GM18507 (cell line): ENCODE measurements at places on chromosomes 3 and 15.

GRCh38 chr3:169546368-169546767 lies 117.1 kb downstream of the MECOM start:
- no peak for DNase-seq

DNA sequence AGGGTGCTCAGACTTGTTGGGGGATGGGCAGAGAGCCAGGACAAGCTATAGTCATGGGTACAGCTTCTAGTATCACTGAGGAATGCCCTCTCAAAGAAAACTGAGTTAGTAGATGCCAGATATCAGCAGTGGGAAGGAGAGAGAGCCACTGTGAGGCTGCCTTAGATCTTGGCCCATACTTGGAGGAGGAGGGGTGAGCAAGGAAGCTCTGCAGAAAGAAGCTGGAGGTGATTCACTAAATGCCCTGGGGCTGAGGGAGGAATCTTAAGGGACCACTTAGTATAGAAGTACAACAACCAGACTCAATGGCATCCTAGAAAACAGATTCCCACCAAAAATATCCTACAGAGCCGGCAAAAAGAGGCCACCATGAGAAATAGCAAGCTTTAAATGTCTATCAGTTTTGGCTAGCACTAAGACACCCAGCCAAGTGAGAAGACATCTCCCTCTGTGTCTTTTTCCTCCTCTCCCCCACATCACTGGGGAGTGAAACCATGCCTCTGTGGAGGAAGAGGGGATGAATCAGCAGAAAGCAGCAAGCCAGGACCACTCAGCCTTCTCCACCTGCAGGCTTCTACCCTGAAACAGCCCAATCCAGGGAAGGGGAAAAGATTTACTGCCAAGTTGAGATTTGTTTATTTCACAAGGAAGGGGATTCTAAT lies 282.5 kb upstream of the STT3B start:
- no peak for DNase-seq

DNA sequence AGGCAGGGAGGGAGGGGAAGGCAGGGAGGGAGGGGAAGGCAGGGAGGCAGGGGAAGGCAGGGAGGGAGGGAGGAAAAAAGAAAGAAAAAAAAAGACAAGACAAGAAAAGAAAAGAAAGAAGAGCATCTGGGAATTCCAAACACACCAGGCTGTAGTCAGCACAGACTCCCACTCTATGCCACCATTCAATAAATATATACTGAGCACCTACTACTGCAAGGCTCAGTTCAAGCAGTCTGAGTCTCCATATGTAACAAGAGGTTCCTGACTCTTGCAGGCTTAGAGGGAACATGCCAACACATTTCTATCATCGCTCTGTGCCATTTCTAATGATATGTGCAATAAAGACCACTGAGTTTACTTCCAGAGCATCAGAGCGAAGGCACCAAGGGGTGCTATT lies 47.7 kb downstream of the ANXA2 start:
- no peak for DNase-seq

DNA sequence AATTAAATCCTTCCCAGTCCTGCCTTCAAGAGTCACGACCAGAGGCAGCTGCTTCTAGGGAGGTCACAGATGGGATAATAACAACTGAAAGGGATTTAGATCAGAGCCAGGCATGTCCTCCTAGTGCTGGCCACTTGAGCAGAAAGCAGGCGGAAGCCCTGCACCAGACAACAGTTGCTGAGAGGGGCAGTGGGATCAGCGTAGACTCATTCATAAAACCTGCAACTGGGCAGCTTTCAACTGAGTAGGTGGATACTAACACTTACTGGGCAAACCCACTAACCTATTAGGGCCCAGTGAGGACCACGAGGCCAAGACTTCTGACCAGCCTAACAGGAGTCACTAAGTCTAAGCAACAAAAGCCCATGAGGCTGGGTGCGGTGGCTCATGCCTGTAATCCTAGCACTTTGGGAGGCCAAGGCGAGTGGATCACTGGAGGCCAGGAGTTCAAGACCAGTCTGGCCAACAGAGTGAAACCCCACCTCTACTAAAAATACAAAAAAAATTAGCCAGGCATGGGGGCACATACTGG lies 67.0 kb downstream of the DAPK2 start:
- no peak for DNase-seq

- DNase-seq: no peak
Observed at GRCh38 chr15:66895794-66896453, 169.5 kb upstream of the SMAD3 start.

DNA sequence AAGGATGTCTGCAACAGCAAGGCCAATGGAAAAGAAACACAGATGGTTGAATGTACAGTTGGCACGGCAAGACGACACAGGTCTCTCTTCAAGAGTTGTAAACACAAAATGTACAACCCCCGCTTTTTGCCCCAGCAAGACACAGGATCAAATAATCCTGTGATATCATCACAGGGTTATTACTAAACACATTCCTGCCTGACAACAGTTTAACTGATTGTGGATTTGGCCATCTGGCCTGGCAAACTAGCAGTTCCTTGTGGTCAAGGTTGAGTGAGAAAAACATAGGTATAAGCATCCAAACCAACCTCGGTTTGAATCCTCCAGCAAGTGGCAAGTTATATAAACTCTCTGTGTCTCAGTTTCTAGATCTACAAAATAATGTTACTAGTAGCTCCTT lies 23.4 kb downstream of the PARP16 start:
- DNase-seq: no peak

DNA sequence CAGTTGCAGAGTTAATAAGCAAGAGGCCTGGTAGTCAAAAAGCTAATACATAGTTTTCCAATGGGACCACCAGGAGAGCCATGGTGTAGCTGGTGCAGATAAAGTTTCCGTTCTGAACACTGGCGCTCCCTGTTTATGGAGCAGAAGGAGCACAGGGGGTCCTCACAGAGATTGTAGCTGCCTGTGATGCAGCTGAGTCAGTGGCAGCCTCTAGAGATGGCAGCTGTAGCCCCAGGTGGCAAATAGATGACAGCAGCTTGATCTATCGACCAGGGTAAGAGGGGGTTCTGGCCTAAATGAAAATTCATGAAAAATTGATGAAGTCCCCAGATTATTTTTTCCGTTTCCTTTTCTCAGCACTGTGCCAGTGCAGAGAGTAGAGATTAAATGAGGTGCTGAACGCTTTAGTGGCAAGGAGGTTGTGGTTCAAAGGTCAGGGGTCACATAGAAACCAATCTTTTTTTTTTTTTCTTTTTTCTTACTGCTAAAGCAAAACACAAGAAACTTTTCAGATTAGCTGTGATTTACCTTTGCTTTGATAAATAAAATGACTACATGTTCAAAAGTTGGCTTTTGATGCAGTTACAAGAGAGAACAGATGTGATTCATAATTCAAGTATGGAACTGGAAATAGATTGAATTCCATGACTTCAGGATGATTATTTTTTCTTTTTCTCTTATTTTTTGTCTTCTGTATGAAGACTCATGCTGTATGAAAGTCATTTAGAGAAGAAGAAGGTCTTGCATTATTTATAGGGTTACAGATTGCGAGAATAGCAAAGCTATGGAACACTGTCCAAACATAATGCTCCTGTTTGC lies 63.3 kb downstream of the ROBO2 start:
- no peak for DNase-seq

GRCh38 chr3:127590282-127590592 lies 296 bp downstream of the TPRA1 start:
- DNase-seq: peak; percentile 35

DNA sequence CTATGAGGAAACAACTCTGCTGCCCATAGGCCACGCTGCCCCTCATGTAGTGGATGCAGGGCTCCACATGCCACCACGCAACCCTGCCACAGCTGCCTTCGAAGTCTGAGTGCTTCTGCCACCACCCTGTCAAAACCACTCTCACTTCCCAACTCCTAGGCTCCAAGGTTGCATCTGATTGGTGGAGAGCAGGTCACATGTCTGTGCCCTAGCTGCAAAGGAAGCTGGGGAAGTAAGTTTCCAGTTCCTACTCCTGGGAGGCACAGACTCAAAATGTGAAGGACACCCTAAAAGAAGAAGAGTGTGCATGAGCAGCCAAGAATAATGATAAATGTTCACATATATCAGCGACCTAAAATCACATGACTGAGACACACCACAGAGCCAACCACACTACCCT lies 31.9 kb upstream of the TICRR start:
- no peak for DNase-seq

- peak; percentile 53 for DNase-seq
Observed at GRCh38 chr15:88982304-88982945, 69.2 kb upstream of the MFGE8 start.

DNA sequence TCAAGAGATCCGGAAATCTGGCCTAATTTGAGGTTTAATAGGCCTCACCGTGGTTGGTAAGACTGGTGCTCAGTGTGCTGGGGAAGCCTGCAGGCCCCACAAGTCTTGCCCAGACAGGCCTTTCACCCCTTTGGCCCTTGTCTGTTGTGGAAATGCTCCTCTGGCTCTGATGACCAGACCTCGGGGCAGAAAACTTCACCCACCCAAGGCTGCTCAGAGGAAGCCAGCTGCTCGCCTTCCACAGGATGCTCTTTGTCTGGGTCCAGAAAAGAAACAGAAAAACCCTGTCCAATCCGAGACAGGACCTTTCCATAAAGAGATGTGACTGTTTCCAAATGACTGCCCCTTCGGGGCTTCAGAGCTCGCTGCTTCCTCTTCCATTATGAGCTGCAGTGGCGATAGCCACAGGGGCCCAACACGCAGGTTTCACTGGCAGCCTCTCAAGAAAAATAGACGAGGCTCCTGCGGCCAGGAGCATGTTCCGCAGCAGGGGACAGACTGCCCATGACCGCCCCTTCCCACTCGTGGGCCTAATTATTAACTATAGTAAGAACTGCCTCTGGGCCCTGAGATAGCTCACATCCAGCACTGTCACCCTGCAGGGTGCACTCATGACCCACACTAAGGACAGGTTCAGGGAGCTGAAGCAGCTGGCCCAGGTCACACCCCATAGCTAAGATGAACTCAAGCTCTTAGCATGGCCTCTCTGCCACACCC lies 6.8 kb upstream of the SNX22 start:
- no peak for DNase-seq

GRCh38 chr3:167938516-167938915 lies 157.2 kb downstream of the GOLIM4 start:
- no peak for DNase-seq

DNA sequence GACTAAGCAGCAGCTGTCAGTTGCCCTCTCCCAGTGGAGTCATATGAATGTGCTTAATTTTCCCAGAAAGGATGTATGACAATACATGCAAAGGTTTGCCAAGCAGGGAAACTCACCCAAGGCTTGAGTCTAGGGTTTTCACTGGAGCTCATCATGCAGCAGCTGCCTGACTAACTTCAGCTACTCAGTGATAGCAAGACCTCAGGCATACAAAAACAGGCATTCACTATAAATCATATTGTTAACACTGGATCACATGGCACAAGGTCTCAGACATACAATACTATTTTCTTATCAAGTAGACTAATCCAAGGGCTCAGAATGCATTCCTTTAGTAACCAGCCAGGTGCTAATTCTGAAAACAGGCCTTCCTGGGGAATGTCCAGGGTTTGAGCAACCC lies 85.0 kb upstream of the STAC start:
- no peak for DNase-seq

DNA sequence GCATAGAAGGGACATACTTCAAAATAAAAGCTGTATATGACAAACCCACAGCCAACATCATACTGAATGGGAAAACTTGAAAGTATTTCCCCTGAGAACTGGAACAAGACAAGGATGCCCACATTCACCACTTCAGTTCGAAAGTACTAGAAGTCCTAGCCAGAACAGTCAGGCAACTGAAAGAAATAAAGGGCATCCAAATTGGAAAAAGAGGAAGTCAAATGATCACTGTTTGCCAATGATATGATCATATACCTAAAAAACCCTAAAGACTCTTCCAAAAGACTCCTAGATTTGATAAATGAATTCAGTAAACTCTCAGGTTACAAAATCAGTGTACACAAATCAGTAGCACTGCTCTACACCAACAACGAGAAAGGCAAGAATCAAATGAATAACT lies 40.7 kb downstream of the SLC49A4 start:
- no peak for DNase-seq

GRCh38 chr15:43135351-43135750 lies 2.0 kb downstream of the TMEM62 start:
- no peak for DNase-seq

DNA sequence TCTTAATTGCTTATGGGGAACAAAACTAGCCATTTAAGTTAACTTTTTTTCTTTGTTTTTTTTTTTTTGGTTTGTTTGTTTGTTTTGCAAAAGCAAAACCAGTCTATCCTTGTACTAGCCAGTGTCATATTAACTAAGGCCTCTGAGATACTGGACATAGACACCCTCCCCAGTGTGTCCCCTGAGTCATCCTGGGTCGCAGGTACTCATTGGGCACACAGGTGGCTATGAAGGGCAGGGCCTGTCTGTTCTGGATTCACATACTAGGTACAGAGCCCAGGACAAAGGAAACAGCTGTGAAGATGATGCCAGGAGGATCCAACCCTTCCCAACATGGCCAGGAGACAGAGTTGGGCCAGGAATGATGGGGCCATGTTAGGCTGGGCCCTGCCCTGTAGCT lies 318.1 kb downstream of the THSD4 start:
- DNase-seq: no peak
